Left hindlimb (tissue), 1 donor: ENCODE measurements at places on chromosomes 16 and 17.

DNA sequence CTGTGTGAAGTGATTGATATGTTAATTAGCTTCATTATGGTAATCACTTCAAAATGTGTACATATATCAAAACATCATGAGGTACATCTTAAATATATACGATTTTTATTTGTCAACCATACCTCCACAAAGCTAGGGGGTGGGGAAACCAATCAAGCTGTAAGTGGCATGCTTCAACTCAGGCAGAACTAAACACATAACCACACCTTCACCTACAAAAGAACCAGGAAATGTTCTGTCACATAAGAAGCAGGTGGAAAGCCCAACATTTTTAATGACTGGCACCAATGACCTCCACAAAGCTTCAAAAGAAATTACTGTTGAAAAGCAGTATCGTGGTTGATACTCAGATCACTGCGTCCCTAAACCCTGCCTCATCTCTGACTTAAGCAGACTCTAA, 867.7 kb upstream of the EEF2KMT start:
- DNase-seq, result no peak

DNA sequence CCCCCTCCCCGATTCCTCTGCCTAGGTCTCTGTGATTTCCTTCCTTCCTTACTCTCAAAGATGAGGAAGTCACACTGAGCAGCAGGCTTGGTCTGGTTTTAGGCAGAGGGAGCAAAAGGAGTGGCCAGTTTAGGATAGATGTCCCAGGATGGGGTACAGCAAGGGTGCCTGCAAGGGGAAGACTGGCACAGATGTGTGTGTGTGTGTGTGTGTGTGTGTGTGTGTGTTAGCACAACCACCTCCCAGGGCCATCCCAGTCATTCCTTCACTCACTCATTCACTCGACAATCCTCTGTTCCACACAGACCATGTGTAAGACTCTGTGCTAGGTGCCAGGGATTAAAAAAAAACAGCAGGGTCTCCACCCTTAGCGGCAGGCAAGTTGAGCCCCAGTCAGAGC, 35.9 kb downstream of the TMEM132E start:
- DNase-seq, result no peak

- no peak for DNase-seq
These were observed 10.2 kb upstream of the SIAH1 start for GRCh38 chr16:48395375-48395774.

- no peak for DNase-seq
These were observed 12.7 kb downstream of the MMP15 start for GRCh38 chr16:58038219-58038641.

DNA sequence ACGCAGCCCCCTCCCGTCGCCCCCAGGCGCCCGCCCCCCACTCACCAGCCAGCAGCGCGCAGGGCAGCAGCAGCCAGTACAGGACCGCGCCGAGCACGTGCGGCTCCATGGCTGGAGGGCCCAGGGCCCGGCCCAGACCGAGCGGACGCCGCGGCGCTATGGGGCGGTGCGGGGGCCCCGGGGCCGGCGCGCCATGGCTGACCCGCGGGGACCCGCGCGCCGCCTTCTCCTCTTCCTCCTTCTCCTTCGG, 239 bp downstream of the PIEZO1 start:
- DNase-seq, result no peak

GRCh38 chr16:55912022-55912421, 36.8 kb upstream of the CES5A start:
- DNase-seq, result no peak
